ENCODE measurements at places on chromosomes 4 and X. TPM values are rescaled to one million over a fixed set of nuclear protein-coding genes. Genes with fewer than 3 reads are reported as not detected.

DNA sequence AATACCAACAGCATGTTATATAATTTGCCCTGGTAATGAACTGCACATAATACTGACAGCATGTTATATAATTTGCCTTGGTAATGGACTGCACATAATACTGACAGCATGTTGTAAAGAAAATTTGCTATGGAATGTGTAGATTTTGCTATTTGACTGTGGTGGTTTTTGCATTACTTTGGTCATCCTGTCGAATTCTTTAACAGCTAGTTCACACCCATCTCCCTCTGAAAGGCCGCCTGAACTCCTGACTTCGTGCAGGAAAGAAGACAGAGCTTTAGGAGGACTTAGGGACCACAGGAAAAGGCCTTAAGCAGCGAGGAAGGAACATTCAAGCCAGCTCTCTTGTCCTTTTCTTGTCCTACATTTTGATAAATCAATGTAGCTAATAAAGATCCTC lies 45.2 kb upstream of the DCLK2 start:
- DNase-seq: no peak
- peaks cover 14% of the 10 kb centered on the region for H3K27me3 ChIP-seq
- H3K27ac ChIP-seq: no peak overlapping the region
- H3K36me3 ChIP-seq: no peaks in the 10 kb centered on the region

GRCh38 chr4:160877087-160877790 lies 1286.6 kb downstream of the FSTL5 start:
- no peaks in the 10 kb centered on the region for H3K27me3 ChIP-seq
- H3K27ac ChIP-seq: no peak overlapping the region
- no peak overlapping the region for H3K4me3 ChIP-seq
- no peak for DNase-seq
- no peaks in the 10 kb centered on the region for H3K36me3 ChIP-seq

- H3K4me1 ChIP-seq: no peaks in the 10 kb centered on the region
- H3K36me3 ChIP-seq: no peaks in the 10 kb centered on the region
- no peak overlapping the region for H3K27ac ChIP-seq
- peaks cover 3% of the 10 kb centered on the region for H3K27me3 ChIP-seq
- no peak for DNase-seq
Measured at GRCh38 chr4:84907145-84907544, 59.3 kb downstream of the WDFY3 start.

Gene SLC2A9
- total RNA-seq: 0.39 TPM

All from activated CD4-positive, alpha-beta T cell treated with anti-CD3 and anti-CD28 coated beads for 36 hours (primary cell).